Stimulated activated CD4-positive, alpha-beta T cell treated with anti-CD3 and anti-CD28 coated beads, Interleukin-2, amount 100 ng/mL, for 48 hours (primary cell): ENCODE measurements at places on chromosomes 12 and 14.

DNA sequence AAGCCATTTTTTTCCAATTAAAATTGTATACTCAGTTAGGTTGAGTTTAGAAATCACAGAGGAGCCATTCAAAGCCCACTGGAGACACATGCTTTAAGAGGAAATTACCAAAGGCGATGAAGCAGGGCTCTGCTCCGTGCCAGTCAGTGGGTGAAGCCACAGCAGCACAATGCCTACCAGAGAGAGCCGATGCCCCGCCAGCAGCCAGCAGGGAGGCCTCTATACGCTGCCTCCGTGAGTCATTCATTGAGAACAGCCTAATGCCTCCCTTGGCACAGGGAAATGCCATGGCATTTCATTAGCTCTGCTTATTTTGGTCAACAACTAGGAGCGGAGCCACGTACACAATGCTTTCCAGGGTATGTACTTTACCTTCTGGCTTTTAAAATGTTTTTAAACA is 197.8 kb upstream of the FRMD6 start:
- no peak for DNase-seq

- DNase-seq, result no peak
Observed at GRCh38 chr14:90669731-90670130, 146.5 kb downstream of the TTC7B start.

- DNase-seq, result no peak
Observed at GRCh38 chr14:104439625-104440024, 139.9 kb upstream of the C14orf180 start.

- no peak for DNase-seq
Observed at GRCh38 chr12:8052679-8053078, 13.5 kb downstream of the C3AR1 start.

GRCh38 chr14:37708481-37708880 is 113.1 kb downstream of the TTC6 start:
- no peak for DNase-seq

GRCh38 chr14:105069522-105069870 is 4.3 kb upstream of the GPR132 start:
- DNase-seq, result no peak

DNA sequence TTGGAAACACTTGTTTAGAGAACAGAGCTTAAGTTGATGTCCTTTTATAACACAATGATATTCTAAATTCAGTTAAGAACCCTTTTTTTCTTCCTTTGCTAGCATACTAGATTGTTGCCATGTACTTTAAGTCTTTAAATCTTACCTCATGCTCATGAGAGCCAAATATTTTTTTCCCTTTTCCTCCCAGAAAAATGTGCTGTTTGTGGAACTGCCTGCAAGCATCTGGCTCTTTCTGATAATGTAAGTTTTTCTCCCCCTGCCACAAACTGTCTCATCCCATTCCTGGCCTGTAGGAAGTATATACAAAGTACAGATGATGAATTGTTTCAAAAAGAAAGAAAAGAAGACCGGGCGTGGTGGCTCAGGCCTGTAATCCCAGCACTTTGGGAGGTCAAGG is 5.3 kb downstream of the RNF212B start:
- DNase-seq, result no peak

GRCh38 chr14:89373185-89373584 is 43.8 kb downstream of the FOXN3 start:
- DNase-seq, result no peak

GRCh38 chr14:81326451-81326850 is 73.7 kb downstream of the STON2 start:
- no peak for DNase-seq

DNA sequence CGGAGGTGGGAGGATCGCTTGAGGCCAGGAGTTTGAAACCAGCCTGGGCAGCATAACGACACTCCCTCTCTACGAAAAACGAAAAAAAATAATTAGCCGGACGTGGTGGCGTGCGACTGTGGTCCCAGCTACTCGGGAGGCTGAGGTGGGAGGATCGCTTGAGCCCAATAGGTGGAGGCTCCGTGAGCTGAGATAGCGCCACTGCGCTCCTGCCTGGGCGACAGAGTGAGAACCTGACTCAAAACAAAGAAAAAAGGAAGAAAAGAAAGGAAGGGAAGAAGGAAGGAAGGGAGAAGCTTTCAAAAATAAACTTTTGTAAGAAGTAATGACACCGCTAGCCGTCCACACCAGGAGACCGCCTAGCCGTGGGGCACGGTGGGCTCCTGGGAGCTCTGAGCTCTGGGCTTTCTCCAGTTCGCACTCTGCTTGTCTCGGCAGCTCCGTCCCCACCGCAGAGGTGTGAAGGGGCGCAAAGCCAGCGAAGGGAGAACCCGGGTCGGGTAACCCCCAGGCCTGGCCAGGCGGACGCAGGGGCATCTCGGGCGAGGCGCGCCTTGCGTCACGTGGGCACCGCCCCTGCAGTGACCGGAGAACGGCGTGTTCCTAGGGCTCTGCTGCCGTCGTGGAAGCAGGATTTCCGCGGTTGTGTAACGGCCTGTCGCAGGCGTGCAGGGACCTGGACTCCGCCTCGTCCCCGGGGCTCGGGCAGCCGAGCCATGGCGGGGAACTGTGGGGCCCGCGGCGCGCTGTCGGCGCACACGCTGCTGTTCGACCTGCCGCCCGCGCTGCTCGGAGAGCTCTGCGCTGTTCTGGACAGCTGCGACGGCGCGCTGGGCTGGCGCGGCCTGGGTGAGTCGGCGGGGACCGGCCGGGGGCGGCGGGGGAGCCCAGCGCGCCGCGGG is at the start of gene IRAK3:
Gene IRAK3 (plus strand): TSS at position 631 of the 902 bp plus-strand sequence. CDS start 86 bp downstream, at position 717.
- DNase-seq, result peak; percentile 28

DNA sequence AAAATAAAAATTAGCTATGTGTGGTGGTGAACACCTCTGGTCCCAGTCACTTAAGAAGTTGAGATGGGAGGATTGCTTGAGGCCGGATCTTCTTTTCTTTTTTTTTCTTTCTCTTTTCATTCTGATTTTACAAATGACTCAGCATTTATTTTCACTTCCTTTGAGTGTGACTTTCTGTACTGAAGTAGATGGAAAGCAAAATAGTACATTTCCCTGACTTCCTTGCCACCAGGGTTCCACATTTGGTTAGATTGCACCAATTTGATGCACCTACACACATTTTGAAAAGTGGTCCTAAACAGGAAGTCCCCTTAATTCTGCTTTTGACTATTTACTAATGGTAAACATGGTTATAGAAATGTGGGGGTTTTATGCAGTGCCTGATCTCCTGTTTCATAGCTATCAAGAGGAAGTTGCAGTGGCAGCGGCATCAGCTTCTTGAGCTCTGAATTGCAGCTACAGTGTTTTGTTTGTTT is 13.0 kb upstream of the LEMD3 start:
- no peak for DNase-seq

DNA sequence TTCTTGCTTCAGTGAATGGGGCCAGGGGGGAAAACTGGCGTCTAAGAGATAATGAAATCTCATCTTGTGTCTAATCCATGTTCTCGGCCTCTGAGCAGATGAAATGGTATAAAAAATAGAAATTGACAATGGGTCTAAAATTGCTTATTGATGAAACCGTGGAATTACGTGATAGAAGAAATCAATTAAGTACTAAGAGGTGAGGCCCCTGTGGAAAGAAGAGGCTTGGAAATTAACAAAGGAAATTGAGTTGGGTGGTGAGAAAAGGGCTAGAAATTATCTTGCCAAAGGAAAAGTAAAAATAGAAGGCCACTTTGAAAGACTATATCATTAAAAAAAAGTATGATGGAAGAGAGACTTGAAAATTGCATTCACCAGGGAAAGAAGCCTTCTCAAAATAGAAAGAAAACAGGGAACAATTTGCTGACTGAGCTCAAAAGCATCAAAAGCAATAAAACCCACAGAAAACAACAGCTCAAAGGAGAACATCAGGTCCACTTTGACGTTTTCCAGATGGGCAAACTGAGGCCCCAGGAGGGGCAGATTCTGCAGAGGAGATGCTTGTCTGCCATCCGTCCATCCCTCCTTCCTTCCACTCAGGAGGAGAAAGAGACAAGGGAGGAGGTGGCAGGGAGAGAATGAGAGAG is 226.1 kb upstream of the RTL1 start:
- no peak for DNase-seq

- DNase-seq, result no peak
Observed at GRCh38 chr14:37594238-37594970, 645 bp downstream of the FOXA1 start.

DNA sequence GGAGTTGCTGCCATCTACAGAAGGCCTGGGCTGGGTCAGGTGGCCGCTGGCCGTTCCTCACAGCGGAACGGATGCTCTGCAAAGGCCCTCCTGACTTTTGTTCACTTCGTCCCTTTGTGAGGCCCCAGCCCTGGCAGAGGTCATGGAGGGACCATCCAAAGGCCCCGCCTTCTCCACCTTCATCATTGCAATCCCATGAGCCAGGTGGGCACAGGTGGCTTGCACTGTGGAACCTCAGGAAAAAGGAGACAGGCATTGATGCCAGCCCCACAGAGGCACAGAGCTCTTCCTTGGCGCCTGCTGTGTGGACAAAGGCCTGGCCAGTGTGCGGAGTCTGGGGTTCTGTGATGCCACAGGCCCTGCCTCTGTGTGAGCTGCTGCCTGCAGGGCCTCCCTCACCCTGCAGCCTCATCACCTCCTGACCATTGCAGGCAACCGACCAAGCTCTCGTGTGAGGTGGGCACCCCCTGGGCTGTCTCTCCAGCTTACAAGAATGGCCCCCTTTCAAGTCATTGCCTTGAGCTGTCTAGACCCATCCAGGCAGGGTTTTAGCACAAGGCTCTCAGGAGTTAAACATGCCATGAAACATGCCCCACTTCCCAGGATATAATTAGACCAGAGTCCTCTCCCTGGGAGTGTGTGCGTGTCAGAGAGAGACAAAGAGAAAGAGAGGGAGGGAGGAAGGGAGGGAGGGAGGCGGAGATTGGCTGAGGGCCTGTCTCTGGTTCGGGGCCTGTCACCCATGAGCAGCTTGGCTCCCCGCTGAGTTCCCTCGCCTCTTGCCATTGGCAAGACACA is 19.3 kb downstream of the NFKBIA start:
- no peak for DNase-seq

GRCh38 chr14:65631040-65631439 is 218.5 kb downstream of the FUT8 start:
- no peak for DNase-seq

- DNase-seq, result no peak
Observed at GRCh38 chr12:30296486-30296885, 399.2 kb downstream of the IPO8 start.

DNA sequence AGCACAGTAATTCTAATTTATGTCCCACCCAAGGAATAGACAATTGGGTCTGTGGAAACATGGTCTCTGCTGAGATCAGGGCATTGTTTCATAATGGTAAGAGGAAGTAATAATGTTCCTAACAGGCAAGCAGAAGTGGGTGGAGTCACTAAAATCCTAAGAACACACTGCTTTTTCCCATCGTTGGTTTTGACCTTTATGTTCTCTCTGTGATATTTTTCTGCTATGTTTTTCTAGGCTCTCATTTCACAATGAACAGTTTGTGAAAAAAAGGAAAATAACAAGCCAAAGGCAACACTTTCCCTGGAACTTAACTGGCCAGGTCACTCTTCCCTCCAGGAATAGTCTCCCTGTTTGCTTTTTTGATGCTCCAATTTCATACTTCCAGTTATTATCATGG is 80.6 kb upstream of the OVCH1 start:
- DNase-seq, result no peak

GRCh38 chr14:56295743-56296142 is 177.5 kb downstream of the PELI2 start:
- DNase-seq, result no peak

DNA sequence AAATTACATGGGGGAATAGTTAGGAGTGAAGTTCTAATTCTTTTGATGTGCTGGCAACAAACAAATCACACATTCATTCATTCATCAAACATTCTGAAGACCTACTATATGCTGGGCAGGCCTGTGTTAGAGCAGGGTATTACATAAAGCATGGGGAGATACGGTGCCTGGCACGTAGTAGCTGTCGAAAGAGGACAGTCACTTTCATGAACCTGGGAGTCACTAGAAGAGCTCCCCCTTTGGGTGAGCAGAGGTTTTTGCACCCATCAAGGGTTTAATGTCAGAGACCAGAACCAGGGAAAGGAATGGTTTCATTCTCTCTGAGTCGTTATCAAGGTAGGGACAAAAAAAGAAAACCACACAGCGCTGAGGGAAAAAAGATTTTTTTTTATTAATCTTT is 10.0 kb downstream of the LHX5 start:
- no peak for DNase-seq

- DNase-seq, result no peak
Observed at GRCh38 chr14:103726474-103726873, 10.9 kb downstream of the ZFYVE21 start.

GRCh38 chr14:57712698-57713097 is 153.2 kb downstream of the SLC35F4 start:
- no peak for DNase-seq

DNA sequence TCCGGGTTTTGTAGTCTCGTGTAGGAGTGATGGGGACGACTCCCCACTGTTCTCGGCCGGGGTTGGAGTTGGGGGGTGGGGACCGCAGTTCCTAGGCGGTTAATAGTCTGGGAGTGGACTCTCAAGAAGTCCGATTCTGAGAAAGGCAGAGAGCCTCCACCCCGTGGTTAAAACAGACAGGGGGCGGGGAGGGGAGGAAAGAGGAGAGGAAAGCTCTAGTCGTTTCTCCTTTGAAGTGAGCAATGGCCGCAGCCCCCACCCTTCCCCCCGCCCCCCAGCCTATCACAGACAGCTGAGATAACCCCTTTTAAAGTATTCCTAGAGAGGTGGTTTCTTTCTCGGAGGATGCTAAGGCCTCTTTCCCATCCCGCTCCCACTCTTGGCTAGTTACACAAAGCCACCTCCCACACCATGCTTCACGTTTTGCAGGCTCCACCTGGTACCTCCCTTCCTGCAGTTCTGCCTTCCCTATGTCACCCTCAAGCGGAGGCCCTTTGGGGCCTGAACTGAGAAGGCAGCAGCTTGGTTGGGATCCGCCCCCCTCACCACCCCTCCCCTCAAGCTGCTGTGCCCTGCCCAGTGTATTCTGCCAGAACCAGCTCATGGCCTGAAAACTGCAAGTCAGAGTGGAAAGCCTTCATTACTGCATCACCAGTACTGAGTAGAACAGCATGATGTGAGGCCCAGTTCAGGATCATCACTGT is 853 bp downstream of the USP5 start:
- peak; percentile 58 for DNase-seq

GRCh38 chr12:1185460-1186182 is 194.6 kb downstream of the ERC1 start:
- no peak for DNase-seq

DNA sequence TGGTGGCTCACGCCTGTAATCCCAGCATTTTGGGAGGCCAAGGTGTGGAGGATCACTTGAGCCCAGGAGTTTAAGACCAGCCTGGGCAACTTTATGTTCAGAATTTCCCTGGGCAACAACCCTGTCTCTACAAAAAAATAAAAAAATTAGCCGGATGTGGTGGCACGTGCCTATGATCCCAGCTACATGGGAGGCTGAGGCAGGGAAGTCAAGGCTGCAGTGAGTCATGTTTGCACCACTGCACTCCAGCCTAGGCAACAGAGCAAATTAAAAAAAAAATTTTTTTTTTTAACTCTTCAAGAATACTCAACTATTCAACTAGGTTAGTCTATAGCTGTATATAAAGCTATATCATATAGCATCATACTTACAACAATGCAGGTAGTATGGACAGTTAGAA is 113.0 kb downstream of the RALGAPA1 start:
- DNase-seq, result no peak

GRCh38 chr14:100858838-100859220 is 32.9 kb downstream of the MEG3 start:
- DNase-seq, result no peak

GRCh38 chr12:109052414-109053323 is at the start of gene USP30:
USP30 (plus strand) TSS chr12:109052576; CDS start chr12:109052679, 103 bp downstream.
- peak; percentile 79 for DNase-seq
